Left ventricle myocardium inferior (tissue), 1 donor: ENCODE measurements at places on chromosomes 1 and 21.

DNA sequence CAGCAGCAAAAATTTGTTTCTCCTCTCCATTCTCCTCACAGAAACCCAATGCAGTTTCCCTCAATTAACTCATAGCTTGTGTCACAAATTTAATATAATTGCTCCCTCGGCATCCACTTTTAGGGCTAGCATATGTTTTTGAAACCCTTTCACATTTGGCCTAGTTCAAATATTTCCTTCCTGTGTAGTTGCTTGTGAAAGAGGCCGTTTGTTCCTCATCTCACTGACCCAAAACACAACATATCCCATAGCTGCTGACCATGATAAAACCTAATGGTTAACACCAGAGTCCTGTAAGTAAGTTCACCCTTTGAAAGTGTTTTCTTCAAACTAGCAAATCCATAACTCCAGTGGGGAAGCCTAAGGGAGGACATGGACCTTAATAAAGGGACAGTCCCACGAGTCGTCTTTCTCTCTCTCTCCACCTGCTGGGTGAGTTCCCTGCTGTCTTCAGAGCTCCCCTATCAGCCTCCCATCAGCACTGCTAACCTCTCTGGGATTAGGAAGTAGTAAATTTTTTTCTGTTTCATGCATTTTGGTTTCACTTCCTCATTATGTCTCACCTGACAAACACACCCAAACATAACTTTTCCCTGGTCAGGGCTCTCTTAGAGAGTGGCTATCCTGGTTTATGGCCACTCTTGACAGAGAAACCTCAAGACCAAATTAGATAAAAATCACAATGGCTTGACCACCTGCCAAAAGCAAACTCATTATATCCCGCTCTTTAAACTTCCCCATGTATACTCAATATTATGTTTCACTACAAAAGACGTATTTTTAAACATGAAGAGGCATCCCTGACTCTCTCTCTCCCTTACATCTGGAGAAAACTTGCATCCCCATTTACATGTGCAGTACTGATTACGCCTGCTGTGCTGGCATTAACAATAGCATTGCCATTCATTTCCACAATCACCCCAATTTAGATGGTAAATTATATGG, 177.7 kb upstream of the HP1BP3 start:
- peaks cover 32% of the 10 kb centered on the region for H3K4me1 ChIP-seq
- no peak for DNase-seq
- no peaks in the 10 kb centered on the region for H3K27me3 ChIP-seq
- H3K4me3 ChIP-seq = no peak overlapping the region

DNA sequence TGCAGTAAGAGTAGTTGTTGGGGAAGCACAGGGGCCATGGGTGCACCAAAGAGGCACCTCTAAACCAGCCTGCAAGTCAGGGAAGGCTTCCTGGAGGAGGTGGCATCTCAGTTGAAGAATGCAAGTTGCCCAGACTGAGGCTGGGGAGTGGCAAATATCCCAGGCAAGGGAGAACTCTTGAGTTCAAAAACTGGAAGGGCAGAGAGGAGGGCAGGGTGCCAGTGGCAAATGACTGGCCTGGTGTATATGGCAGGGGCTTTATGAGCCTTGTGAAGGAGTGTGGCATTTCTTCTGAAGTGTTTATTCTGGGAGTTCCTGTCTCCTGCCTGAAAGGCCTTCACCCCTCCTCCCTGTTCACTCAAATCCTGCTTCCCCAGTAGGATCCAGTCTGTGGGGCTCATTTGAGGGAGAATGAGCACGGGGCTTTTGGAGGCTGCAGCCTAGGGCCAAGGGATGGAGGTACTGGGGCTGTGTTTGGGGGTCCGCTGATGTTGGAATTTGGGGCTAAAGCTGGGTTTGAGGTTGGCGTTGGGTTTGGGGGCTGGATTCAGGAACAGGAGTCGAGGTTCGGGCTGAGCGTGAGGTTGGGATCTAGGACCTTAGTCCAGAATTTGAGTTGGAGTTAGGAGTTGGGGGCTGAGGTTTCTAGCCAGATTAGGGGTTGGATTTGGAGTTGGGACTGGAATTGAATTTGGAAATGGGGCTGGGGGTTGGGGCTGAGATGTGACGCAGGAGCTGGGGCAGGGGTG, at the start of gene TMEM125:
TSS of gene TMEM125 (plus strand) at position 357 of the 749 bp plus-strand sequence. CDS start 2,740 bp downstream, outside the sequence.
- peaks cover 14% of the 10 kb centered on the region for H3K4me1 ChIP-seq
- no peak within 1 kb of the TSS for H3K27ac ChIP-seq
- no peaks in the 10 kb centered on the region for H3K36me3 ChIP-seq
- H3K27me3 ChIP-seq = peaks cover 11% of the 10 kb centered on the region

GRCh38 chr1:42824481-42825035, 7.4 kb upstream of the SVBP start:
- no peak for DNase-seq
- H3K36me3 ChIP-seq = peaks cover 4% of the 10 kb centered on the region
- H3K4me1 ChIP-seq = peaks cover 10% of the 10 kb centered on the region
- H3K4me3 ChIP-seq = no peak overlapping the region
- H3K27ac ChIP-seq = no peak overlapping the region

GRCh38 chr1:54413295-54413694, 7.1 kb upstream of the SSBP3 start:
- peaks cover 5% of the 10 kb centered on the region for H3K27me3 ChIP-seq
- H3K4me3 ChIP-seq = peak overlapping the region; percentile 25
- H3K27ac ChIP-seq = peak overlapping the region; percentile 63
- peaks cover 28% of the 10 kb centered on the region for H3K4me1 ChIP-seq
- DNase-seq = peak; percentile 39

GRCh38 chr1:193763266-193763665, 576.9 kb upstream of the B3GALT2 start:
- no peaks in the 10 kb centered on the region for H3K27me3 ChIP-seq
- H3K27ac ChIP-seq = no peak overlapping the region
- H3K36me3 ChIP-seq = no peaks in the 10 kb centered on the region
- H3K4me1 ChIP-seq = peaks cover 10% of the 10 kb centered on the region

DNA sequence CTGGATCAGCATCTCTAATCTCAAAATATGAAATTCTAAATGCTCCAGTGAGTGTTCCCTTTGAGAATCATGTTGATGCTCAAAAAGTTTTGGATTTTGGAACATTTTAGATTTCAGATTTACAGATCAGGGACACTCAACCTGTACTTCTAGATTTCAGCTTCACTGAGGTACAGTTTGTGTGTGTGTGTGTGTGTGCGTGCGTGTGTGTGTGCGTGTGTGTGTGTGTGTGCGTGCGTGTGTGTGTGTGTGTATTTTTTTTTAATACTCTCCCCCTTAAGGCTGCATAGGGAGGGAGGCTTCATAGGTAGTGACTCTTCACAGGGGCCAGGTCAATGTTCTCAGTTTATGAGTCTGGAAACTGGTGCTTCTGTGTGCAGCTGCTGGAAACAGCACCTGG, 77.5 kb downstream of the BRINP2 start:
- H3K27me3 ChIP-seq = peaks cover 6% of the 10 kb centered on the region
- H3K36me3 ChIP-seq = no peaks in the 10 kb centered on the region
- no peak for DNase-seq
- no peak overlapping the region for H3K27ac ChIP-seq
- no peak overlapping the region for H3K4me3 ChIP-seq
- H3K4me1 ChIP-seq = no peaks in the 10 kb centered on the region

- no peaks in the 10 kb centered on the region for H3K27me3 ChIP-seq
- peaks cover 46% of the 10 kb centered on the region for H3K4me1 ChIP-seq
- no peak overlapping the region for H3K4me3 ChIP-seq
- no peak for DNase-seq
- H3K36me3 ChIP-seq = no peaks in the 10 kb centered on the region
- H3K27ac ChIP-seq = peak overlapping the region; percentile 12
These were observed 57.5 kb upstream of the CPLANE2 start for GRCh38 chr1:16294219-16295212.

GRCh38 chr21:35197992-35198431, 148.9 kb upstream of the RUNX1 start:
- H3K27ac ChIP-seq = peak overlapping the region; percentile 64
- H3K36me3 ChIP-seq = no peaks in the 10 kb centered on the region
- peaks cover 5% of the 10 kb centered on the region for H3K4me1 ChIP-seq

DNA sequence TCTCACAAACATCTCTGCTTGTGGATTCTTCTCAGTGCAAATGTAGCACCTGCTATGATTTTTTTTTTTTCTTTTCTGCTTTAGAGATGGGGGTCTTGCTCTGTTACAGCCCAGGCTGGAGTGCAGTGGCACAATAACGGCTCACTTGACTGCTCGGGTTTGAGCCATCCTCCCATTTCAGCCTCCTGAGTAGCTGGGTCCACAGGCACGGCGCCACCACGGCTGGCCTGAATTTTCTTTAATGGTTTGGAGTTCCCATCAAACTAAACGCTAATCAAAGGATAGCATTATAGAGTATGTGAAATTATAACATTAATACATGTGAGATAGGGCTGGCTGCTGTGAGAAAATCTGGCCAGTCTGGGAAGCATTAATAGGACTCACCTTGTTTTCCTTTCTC, 7.2 kb upstream of the PTGER3 start:
- no peak for DNase-seq
- H3K4me1 ChIP-seq = no peaks in the 10 kb centered on the region
- no peaks in the 10 kb centered on the region for H3K27me3 ChIP-seq
- no peak overlapping the region for H3K27ac ChIP-seq
- peaks cover 17% of the 10 kb centered on the region for H3K36me3 ChIP-seq

GRCh38 chr1:54301497-54301896, 101.5 kb downstream of the MRPL37 start:
- H3K27ac ChIP-seq = no peak overlapping the region
- H3K27me3 ChIP-seq = no peaks in the 10 kb centered on the region
- H3K4me3 ChIP-seq = no peak overlapping the region
- H3K36me3 ChIP-seq = no peaks in the 10 kb centered on the region
- H3K4me1 ChIP-seq = peaks cover 87% of the 10 kb centered on the region
- DNase-seq = no peak

GRCh38 chr1:214021321-214021720, 33.5 kb downstream of the PROX1 start:
- H3K4me1 ChIP-seq = peaks cover 63% of the 10 kb centered on the region
- no peak overlapping the region for H3K4me3 ChIP-seq
- H3K27me3 ChIP-seq = no peaks in the 10 kb centered on the region
- DNase-seq = no peak
- H3K36me3 ChIP-seq = no peaks in the 10 kb centered on the region

DNA sequence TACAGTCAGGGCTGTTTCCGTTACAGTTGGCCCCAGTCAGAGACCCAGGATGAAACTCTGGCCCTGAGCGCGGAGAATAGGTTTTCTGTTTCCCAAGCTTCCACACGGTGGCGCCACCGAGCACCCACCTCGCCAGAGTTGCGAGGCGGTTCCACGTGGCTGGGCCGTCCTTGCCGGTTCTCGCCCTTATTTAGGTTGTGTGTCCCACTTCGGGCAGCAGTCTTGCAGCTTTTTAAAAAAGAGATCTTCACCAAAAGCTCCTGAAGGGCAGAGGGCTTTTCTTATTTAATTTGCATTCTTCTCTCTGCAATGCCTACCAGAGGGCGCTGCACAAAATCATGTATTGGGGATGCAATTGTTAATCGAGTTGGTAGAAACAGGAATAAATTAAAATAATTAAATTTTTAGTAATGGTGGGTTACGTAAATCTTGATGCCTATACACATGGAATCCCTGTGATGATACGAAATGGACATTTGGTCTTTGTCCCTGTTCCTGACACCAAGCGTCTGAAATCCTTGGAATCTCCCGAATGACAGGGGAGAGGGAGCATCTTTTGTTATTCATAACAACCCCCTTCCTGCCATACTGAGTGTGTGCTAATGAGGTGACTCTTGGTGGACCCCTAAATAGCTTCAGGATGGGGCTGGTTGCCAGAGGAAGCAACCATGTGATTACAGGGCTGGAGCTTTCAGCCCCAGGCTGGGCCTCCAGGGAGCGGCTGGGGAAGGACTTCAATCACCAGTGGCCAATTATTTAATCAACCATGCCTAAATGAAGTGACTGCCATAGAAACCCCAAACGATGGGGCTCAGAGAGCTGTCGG, 5.6 kb upstream of the S100A7 start:
- DNase-seq = peak; percentile 36
- peaks cover 12% of the 10 kb centered on the region for H3K27me3 ChIP-seq
- H3K27ac ChIP-seq = no peak overlapping the region
- no peaks in the 10 kb centered on the region for H3K36me3 ChIP-seq
- no peak overlapping the region for H3K4me3 ChIP-seq

- no peaks in the 10 kb centered on the region for H3K36me3 ChIP-seq
- no peaks in the 10 kb centered on the region for H3K27me3 ChIP-seq
- no peak overlapping the region for H3K4me3 ChIP-seq
- peaks cover 47% of the 10 kb centered on the region for H3K4me1 ChIP-seq
- DNase-seq = no peak
These were observed 31.6 kb downstream of the TGFB2 start for GRCh38 chr1:218376722-218377121.

DNA sequence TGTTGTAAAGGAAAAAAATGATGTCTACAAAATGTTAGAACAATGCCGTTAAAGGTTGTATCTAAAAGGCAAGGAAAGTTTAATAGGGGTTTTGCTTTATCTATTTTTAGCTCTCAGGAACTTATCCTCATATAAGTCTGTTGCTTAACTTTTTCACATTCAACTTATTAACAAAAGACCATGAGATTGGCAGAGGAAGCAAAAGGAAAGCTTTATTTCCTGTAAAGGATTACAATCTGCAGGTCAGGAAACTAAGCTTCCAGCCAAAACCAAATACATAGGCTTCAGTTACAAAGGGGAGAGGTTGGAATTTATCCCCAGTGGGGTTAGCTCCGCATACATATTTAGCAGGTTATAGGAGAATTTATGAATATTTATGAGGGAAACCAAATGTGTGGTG, 58.7 kb upstream of the KIAA1614 start:
- H3K4me3 ChIP-seq = no peak overlapping the region
- DNase-seq = no peak
- no peaks in the 10 kb centered on the region for H3K27me3 ChIP-seq
- peaks cover 30% of the 10 kb centered on the region for H3K4me1 ChIP-seq
- H3K36me3 ChIP-seq = peaks cover 5% of the 10 kb centered on the region

DNA sequence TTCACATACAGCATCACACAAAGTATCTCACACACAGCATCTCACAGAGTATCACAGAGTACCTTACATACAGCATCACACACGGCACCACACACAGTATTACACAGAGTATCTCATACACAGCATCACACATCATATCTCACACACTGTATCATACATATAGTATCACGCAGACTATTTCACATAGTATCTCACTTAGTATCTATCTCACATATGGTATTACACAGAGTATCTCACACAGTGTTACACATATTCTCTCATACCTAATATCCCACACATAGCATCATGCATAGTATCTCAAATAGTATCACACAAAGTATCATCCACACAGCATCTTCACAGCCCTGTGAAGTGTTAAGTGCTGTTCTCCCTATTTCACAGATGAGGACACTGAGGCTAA, 121.5 kb upstream of the RAB4A start:
- H3K4me3 ChIP-seq = no peak overlapping the region
- H3K4me1 ChIP-seq = peaks cover 11% of the 10 kb centered on the region
- H3K27ac ChIP-seq = no peak overlapping the region
- DNase-seq = no peak
